NCI-H748 treated with DMSO at 0.1 percent for 48 hours (cell line): ENCODE measurements at places on chromosomes 13 and 19.

- no peak for DNase-seq
Measured at GRCh38 chr13:109148243-109148642, 518.8 kb downstream of the MYO16 start.

DNA sequence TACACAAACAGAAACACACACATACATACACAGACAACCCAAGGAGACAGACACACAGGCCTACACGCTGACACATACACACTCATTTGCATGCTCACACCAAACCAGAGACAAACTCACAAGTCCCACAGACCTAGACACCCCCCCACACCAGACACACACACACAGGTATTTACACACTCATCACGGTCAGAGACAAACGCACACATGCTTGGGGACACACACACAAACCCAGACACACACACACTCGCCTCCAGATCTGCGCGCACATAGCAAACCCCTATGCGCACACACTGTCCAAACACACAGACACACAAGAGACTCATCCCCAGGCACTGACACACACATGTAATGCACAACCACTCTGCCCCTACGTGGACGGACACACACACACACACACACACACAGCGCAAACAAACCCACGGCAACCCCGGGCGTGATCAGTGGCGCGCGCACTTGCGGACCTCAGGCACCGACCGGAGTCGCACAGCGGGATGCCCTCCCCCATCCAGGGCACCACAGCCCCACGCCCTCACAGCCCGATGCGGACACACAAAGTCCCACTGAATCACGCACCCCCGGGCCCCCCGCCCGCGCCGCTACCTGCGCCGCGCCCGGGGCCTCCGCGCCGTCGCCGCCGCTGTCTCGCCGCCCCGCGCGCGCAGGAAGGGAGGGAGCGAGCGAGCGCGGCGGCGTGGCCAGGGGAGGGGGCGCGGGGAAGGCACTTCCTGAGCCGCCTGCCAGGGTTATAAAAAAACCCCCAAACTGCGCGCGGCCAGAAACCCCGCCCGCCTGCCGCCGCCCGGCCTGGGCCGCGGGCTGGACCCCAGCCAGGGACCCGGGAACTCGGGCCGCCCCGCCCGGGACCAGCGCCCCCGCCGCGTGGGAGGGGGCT is at the start of gene ADAMTS10:
ADAMTS10 (minus strand) TSS at position 675 of the 895 bp plus-strand sequence. CDS start 5,005 bp downstream, outside the sequence.
- no peak for DNase-seq

DNA sequence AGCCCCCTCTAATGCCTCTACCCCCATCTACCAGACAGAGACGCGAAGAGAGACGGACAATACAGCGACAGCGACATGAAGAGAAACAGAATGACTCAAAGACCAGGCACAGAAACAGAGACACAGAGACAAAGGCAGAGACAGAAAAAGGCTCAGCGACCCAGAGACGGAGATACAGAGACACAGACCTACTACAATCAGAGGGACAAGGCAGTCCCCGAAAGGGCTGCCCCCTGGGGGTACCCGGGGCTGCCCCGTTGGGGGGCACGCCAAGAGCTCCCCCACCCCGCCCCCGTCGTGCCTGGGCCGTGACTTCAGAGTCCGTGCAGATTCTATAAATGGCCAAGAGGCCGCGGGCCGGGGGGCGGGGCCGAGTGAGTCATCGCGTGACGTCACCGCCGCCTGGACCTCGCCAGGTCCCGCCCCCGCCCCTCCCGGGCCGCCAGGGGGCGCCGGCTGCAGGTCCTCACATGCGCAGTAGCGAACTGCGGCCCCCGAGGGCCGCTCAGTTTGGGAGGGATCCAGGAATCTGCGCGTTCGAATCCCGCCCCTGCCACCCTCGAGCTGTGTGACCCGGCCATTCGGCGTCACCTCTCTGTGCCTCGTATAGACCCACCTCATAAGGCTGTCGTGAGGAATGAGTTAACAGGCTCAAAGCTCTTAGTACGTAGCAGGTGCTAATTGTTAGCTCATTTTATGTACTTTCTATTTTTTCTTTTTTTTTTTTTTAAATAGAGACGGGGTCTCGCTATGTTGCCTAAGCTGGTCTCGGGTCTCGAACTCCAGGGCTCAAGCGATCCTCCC is 2.7 kb upstream of the CNN1 start:
- peak; percentile 35 for DNase-seq

DNA sequence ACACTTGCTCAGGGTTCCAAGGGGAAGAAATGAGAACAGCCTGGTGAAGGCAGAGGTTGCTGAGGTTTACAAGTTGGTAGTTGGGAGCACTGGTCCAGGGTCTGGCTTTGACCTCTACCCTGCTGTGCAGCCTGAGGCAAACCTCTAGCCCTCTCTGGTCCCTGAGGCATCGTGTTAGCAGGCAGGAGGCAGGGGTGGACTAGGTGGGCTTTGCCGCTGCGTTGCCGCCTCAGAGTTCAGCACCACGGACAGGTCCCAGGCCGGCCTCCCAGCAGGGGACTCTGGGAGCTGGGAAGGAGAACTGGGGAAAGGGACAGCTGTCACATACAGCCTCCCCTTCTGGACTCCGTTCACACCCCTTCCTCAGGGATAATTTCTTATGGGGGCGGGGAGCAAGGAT is 3.1 kb downstream of the NCAN start:
- no peak for DNase-seq

- DNase-seq: peak; percentile 96
Measured at GRCh38 chr19:51593969-51594773, 23.1 kb downstream of the ZNF175 start.

- DNase-seq: no peak
Measured at GRCh38 chr13:106513025-106513983, 22.2 kb downstream of the EFNB2 start.

DNA sequence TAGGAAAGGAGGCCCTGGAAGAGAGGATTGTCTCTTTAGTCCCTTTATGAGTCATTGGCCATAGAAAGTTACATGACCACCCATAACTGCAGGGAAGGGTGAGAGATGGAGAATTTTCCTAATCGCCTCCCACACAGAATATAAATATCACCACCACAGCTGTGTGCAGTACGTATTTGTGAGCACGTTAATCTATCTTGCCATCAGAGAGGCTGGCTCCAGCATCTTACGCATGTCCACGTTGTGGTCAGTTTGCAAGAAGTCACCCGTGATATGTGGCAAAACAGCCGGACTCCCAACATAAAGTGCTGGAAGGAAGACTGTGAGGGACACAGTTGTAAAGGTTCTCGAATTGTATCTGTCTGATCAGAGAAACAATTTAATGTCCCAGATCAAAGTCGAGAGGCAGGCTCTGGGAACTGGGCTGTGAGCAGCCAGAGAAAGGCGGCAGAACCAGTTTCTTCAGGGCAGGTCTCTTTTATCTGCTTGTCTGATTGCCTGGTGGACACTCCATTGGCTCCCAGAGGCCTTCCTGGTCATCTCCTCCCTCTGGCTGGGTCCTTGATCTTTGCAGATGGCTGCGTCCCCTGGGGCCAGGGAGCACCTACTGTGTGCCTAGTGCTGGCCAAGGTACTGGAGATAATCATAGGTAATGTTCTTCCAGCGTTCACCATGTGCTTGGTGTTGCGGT is 74.9 kb downstream of the SIPA1L3 start:
- DNase-seq: no peak

- DNase-seq: peak; percentile 7
Measured at GRCh38 chr19:55642153-55643002, 1.1 kb upstream of the ZNF581 start.

DNA sequence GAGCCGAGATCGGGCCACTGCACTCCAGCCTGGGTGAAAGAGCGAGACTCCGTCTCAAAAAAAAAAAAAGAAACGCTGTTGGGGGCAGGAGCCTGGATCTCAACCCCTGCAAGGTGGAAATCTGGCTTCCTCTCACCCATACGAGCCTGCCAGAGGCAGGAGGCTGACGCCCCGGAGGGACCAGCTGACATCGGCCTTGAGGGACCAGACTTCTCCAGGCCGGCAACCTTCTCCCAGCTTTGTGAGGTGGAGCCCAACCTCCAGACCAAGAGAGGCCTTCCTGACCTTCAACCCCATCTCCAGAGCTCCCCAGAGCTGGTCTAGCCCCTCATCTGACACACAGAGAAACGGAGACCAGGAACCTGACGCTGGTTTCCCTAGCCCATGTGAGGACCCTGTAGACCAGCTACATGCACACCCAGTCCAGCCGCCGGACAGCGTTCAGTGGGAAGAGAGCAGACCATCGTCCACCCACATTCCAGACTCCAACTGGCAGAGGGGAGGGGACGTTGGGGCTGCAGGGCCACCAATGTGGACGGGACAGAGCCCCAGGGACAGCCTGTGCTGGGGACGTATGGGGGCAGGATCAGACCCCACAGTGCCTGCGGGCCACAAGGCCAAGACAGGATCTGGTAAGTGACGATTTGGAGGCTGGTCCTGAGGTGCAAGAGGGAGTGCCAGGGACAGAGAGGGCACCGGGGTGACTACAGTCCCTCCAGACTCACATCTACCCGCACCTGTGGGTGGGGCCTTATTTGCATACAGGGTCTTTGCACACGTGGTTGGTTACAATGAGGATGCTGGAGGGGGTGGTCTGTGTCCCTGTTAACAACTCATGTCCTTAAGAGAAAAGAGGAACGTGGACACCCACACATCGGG is 11.4 kb downstream of the SBNO2 start:
- DNase-seq: no peak

DNA sequence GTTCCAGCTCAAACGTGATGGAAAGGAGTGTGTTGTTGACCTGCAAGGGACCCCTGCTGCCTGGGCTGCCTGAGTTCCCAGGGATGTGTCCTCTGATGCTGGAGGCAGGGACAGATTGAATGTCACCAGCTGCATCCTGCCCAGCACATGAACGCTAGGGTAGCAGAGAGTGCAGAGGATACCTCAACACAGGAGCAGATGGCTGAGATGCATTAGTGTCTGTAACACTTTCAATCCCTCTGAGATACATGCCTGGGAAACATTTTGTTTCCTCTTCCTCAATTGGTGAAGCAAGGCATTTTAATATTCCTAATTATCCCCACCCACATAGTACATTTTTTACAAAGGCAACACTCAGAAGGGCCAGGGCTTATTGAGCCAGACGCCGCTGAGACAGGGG is 106.4 kb upstream of the UBL3 start:
- DNase-seq: no peak

DNA sequence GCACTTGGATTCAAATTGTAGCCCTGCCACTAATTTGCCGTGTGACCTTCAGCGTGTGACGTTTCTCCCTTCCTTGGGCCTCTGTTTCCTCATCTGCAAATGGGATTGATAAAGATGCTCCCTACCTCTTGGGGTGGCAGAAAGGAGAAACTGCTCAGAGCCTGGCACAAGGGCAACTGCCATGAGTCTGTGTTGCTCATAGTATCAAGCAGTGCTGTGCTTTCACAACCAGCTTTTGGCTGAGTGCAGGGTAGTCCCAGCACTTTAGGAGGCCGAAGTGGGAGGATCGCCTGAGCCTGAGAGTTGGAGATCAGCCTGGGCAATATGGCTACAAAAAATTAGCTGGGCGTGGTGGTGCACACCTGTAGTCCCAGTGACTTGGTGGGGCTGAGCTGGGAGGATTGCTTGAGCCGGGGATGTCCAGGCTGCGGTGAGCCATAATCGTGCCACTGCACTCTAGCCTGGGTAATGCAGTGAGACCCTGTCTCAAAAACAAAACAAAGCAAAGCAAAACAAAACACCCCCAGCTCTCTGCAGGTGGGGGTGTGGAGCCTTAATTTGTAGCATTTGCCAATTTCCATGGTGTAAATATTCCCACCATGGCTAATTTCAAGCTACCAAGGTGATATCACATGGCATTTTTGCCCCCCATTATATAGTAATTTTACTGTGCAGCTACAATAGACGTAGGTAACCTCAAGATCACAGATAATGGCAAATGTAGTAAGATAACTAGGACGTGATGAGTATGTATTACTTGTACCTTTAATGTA is 1.6 kb upstream of the MARK4 start:
- no peak for DNase-seq

DNA sequence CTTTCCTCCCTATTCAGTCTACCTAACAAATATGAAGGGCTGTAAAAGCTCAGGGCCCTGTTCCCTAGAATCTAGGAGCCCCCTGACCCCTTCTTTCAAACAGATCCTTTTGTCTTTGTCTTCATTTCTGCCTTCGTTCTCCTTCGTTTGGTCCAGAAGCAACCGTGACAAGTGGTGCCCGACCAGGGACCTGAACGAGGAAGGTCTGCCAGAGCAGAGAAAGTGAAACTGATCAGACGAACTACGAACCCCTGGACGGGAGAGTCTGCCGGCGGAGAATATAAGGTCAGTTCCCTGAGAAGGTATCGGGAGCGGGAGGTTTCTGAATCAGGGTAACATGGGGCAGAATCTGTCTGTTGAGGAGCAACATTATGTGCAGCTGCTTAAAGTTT is 751 bp downstream of the ERVK3-1 start:
- DNase-seq: no peak

DNA sequence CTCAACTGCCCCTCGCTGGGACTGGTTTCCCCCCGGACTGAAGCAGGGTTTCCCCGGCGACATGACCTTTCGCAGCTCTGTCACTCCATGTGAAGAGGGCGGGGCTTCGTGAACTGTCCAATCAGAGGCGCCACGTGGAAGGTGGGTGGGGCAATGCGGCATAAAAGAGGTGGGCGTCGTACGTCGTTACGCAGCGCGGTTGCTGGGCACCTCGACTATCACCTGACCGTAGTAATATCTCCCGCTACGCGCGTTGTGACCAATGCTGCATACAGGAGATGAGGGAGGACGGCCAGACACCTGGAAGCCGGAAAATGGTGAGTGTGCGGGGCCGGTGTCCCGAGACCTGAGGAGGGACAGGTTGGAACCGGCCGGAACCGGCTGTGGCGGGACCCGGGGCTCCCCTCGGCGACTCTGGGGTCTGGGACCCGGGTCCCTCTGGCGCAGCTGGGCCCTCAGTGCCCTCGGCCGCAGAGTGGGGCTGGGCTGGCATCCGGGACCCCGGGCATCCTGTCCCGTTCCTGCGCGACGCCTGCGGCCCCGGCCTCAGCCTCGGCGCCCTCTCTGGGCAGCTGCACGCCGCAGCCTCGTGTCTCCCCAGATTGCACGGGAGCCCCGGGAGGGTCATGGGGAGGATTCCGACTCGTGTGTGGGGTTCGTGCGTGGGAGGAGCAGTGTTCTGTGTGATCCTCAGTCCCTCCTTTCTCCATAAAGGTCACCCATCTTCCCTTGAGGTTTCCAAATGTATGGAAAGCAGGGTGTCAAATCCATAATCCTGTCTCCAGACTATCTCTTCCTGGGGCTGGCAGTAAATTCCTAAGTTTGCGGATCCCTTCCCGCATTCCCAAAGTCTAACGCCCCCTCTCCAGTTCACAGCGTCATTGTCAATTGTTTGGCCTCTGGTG is 32.2 kb downstream of the ZNF136 start:
- peak; percentile 86 for DNase-seq

DNA sequence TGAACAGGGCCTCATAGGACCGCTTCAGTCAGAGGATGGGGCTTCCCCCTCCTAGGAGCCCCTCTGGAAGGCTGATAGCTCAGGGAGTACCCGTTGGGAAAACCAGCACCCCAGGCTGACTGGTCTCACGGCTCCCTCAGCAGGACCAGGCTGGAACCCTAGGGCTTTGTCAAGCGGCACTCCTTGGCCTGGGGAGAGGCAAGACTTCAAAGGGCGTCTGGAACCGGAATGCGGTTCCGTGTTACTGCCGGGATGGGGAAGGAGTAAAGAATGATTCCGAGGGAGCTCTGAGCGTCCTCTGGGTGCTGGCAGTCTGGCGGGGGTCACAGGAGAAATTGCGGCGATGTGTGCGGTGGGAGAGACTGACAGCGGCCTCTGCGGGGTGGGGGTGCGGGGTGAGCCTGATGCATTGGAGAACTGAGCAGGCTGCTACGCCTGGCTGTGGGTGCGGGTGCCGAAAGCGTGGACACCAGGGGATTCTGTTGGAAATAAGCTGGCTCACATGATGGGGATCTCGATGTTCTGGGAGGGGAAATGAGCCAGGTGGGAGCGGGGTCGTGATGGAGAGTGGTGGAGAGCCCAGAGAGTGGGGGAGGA is 1.9 kb downstream of the COX6B2 start:
- DNase-seq: no peak

GRCh38 chr13:104694397-104694796 is 1628.2 kb upstream of the SLC10A2 start:
- no peak for DNase-seq
